Endothelial cell of umbilical vein (primary cell): ENCODE measurements at places on chromosomes 13 and 19.

DNA sequence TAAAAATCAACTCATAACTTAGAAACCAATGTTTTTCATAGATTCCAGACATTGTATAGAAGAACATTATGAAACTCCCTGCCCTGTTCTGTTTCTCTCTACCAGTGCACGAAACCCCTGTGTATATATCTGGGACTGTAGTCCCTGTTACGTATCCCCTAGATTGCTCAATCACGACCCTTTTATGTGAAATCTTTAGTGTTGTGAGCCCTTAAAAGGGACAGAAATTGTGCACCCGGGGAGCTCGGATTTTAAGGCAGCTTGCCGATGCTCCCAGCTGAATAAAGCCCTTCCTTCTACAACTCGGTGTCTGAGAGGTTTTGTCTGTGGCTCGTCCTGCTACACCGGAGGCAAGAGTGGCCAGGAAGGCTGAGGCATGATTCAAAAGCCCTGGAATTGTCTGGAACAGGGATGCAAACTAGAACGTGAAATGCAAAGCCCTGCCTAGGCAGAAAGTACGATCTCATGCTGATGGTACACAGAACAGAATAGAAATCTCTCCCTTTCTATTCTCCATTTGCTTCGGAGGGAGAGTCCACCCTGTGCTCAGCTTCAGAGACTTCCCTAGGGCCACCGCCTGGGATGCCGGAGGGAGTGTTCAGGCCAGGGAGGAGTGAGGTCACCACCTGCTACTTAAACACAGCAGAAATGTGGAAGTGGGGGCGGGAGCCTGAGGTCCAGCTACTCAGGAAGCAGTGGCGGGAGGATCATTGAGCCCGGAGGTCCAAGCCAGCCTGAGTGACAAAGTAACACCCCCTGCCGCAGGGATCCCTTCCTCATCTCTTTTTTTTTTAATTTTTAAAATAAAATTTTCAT is 758 bp upstream of the ZNF888 start:
- peak; percentile 6 for DNase-seq

- DNase-seq: no peak
Observed at GRCh38 chr19:3374369-3375112, 8.2 kb downstream of the NFIC start.

GRCh38 chr13:113059891-113060290 is 45.7 kb upstream of the F7 start:
- no peak for DNase-seq

- DNase-seq: no peak
Observed at GRCh38 chr13:54029720-54030119, 1001.1 kb downstream of the OLFM4 start.

- no peak for DNase-seq
Observed at GRCh38 chr19:31054430-31054829, 294.8 kb downstream of the TSHZ3 start.

DNA sequence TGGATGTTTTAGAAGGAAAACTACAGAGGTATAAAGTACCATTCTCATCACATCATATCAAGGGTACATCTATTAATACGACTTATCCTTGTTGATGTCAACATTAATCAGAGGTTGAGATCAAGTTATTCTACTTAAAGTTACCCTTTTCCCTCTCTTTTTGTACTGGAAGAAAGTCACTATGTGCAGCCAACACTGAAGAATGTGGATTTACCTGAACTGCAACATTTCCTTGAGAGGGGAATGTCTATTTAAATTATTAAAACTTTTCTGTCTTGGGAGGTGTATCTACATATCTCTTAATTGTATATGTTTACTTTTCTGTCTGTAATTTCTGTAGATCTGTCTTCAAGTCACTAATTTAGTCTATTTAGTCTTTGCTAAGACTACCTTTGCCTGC is 2.5 kb upstream of the FBXL3 start:
- DNase-seq: no peak

DNA sequence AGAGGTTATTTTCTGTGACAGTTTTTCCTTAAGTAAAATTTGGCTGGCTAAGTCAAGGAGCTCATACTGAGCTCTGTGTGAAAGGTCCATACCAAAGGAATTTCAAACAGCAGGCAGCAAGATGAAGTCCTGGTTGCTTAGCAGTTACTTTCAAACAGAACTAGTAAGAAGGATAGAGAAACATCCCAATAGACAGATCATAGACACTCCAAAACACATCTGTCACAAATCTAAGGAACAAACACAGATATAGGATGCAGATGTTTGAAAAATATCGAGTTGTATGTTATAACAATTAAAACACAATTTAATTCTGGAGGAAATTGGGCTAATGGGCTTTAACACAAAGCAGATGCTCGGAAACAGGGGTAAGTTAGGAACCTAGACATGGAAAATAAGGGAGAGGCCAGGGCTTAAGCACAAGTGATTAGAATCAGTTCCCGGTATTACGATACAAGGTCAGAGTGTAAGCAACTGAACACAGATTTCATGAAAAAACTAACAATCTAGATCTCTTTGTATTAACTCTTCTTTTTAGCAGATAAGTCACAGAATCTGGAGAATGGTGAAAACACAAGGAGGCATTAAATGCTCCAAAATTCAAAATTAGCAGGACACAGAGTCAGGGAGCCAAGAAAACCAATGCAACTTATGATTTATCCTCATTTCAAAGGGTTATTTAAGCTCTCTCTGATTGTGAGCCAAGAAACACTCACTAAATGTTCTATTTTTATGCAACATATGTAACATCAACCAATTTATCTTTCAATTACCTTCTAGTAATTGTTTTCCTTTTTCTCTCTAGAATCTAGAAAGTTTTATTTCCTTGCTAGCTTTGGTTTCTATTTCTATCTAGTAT is 1992.9 kb upstream of the PCDH20 start:
- DNase-seq: no peak

DNA sequence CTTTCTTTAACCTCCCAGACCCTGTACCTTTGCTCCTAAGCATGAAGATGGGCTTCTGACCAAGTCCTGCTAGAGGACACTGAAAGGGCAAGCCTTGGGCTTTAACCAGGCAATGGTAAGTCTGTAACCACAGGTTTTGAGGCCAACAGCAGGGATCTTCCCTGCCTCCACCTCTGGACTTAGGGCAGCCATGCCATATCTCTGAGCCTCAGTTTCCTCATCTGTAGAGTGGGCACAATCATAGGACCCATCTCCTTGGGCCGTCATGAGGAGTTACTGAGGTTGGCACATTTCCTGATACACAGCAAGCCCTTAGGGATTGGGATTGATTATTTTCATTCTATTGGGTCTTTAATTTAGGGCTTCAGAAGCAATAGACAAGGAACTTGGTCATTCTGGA is 14.7 kb downstream of the KLK1 start:
- no peak for DNase-seq

- no peak for DNase-seq
Observed at GRCh38 chr13:75414036-75414827, 67.7 kb downstream of the TBC1D4 start.

DNA sequence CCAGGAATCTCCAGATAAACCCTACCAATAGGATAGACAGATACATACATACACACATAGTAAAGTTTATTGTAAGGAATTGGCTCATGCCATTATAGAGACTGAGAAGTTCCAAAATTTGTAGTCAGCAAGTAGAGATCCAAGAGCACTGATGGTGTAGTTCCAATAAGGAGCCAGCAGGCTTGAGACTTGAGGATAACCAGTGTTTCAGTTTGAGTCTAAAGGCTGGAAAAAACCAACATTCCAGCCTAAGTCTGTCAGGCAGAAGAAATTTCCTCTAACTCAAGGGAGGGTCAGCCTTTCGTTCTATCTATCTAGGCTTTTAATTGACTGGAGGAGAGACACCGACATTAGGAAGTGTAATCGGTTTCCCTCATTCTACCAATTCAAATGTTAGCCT is 110.2 kb upstream of the TSHZ3 start:
- no peak for DNase-seq

- no peak for DNase-seq
Observed at GRCh38 chr19:28424077-28424476, 788.9 kb downstream of the UQCRFS1 start.

DNA sequence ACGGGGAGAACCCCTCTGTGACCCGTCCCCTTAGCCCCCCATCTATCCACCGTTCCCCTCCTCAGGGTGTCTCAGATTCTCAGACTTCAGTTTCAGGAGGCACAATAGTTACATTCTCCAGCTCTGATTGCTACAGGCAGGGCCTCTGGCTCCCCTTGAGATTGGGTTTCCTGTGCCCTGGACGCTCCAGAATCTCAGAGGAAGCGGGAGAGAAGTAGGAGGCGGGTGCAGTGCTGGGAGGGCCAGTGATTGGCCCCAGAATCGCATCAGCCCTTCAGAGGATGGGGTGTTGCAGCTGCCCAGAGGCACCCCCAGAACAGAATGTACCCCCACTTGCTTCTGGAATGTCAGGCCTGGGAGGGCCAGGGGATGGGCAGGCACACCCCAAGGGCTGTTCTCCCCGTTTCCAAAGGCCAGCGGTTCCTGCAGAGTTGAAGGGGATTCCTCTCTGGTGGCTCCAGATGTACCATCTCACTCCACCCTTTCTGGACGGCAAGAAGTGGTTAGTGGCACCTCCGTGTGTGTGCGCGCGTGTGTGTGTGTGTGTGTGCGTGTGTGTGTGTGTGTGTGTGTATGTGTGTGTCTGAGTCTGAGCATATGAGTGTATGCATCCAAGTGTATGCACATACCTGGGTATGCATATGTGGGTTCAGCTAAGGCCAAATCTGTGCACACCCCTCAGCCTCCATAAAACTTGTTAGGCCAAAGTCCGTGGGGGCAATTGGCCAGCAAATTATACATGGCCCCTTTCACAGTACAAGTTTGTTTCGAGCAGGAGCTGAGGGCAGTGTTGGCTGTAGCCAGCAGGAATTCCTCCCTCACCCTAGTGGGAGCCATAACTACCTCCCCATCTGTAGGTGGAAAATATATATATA is 35.5 kb downstream of the LYL1 start:
- no peak for DNase-seq

DNA sequence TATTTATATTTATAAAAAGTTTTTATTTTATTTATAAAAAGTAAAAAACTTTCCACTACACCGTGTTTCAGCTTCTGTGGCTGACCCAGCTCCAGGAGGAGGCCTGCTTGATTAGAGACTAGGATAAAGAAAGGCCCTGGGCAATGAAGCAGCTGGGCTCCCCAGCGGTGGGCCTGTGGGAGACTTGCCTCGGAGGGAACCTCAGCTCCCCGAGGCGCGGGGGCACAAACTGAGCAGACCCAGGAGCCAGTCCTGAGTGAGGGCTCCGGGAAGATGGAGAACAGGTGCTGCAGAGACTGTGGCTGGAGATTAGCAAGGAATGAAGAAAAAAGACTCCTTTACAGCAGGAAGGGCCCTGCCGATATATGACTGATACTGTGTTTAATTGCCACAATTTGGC is 63.8 kb upstream of the GJB6 start:
- no peak for DNase-seq

DNA sequence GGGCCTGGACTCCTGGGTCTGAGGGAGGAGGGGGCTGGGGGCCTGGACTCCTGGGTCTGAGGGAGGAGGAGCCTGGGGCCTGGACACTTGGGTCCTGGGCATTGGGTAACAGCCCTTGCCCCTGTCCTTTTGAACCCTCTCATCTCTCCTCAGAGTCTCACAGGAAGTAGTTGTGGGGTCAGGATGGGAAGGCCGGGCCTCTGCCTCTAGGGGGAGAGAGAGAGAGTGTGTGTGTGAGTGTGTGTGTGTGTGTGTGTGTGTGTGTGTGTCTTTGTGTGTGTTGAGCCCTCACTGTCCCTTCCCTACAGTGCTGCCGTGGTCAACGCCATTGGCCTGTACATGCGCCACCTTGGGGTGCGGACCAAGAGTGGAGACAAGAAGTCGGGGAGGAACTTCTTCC is 10.9 kb downstream of the ARHGEF1 start:
- no peak for DNase-seq

DNA sequence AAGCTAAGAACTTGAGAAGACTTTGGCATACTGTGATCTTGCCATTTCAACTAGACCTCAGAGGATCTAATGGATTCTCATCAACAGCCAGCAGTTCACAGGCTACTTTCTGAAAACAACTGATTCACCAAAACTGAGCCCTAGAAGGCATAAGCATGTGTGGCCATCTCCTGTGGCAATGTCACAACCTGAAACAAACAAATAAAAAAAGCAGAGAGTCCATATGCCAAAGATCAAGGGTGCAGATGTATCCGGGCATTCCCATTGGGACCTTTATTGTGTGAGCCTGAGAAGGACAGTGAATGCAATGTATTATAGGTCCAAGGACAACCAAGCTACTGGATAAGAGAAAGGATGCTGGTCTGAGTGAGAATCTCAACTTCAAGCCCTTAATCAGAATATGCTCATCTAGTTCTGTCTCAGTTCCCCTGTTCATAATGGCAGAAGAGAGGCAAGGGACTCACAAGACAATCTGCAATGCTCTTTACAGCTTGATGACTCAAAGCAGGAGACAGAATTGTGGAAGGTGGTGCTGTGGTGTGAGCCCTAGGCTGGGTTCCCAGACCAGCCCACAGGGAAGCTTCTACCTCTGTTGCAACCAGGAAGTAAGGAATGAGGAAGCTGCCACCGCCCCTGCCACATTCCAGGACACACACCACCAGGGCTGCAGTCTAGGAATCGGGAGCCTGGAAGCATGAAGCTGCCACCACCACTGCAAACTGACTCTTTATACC is 133.7 kb downstream of the RAP2A start:
- no peak for DNase-seq

DNA sequence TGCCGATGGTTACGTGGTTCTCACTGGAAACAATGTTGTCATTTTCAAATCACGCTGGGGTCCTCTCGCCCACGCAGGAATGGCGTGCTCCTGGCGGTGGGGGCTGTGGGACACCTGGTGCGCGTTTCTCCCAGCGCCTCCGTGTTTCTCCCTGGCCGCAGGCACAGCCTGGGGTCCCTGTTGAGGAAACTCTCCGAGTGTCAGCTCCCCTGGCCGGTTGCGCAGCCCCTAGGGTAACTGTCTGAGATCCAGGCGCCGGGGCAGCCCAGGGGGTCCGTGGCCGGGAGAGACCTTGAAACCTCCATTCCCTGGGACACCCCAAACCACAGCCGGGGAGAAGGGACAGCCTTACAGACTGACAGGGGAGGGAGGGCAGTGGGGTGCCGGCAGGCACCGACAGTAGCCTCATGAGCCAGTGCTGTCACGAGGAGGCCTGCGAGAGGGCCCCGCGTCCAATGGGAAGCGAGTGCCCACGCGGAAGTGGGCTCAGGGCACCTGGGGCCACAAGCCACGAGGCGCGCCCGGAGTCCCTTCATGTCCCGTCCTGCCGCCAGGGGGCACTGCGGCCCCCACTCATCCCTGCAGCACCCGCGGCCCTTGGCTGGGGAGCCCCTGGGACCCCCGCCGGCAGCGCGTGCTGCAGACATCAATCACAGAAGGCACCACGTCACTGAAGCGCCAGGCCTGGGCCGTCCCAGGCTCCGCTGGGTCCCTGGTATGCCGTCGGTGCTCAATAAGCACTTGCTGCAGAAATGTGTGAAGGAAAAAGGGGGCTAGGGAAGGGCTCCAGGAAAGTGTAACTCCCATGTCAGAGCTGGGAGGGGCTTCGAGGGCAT is 9.5 kb downstream of the ADAMTSL5 start:
- no peak for DNase-seq

- no peak for DNase-seq
Observed at GRCh38 chr13:93416736-93417355, 190.2 kb downstream of the GPC6 start.
